Activated CD4-positive, alpha-beta T cell treated with anti-CD3 and anti-CD28 coated beads, Interleukin-2, amount 50 U/mL, for 1 hour (primary cell): ENCODE measurements at places on chromosomes 12 and 14.
A peak's percentile ranks its signal among the peaks of the same experiment; 100 is the strongest.

GRCh38 chr12:54701940-54702592, 53.9 kb upstream of the DCD start:
- no peak for DNase-seq

DNA sequence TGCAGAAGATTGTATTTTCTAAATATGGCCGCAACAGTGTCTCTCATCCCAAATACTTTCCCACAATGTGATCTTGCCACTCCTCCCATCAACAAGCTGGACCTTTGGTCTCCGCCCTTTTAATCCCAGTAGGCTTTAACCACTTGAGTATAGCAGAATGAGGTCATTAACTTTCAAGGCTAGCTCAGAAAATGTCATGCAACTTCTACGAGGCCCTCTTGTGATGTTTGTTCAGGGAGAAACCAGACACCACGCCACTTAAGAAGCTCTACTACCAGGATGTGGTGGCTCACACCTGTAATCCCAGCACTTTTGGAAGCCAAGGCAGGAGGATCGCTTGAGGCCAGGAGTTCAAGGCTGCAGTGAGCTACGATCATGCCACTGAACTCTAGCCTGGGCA, 20.1 kb upstream of the OR6J1 start:
- DNase-seq: no peak

GRCh38 chr12:132608231-132609171, 1.9 kb downstream of the LRCOL1 start:
- no peak for DNase-seq

- no peak for DNase-seq
Measured at GRCh38 chr12:98999559-98999958, 354.5 kb downstream of the APAF1 start.

- DNase-seq: no peak
Measured at GRCh38 chr12:39884616-39885125, 221.2 kb downstream of the SLC2A13 start.

DNA sequence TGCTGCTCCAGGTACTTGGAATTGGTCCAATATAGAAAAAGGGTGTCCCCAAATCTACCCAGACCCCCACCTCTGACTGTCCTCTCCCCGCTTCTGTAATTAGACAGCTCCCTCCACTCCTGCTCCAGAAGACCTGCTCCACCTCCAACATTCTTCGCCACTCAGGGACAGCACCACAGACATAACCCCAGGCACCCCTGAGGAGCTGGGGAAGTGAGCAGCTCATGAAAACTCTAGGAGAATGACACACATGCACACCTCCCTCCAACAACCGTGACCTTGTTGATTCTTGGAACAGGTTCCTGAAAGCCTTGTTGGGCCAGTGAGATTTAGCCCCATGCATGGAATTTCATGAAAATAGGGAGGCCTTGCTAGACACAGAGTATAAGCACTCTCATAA, 8.2 kb downstream of the KRT4 start:
- no peak for DNase-seq

DNA sequence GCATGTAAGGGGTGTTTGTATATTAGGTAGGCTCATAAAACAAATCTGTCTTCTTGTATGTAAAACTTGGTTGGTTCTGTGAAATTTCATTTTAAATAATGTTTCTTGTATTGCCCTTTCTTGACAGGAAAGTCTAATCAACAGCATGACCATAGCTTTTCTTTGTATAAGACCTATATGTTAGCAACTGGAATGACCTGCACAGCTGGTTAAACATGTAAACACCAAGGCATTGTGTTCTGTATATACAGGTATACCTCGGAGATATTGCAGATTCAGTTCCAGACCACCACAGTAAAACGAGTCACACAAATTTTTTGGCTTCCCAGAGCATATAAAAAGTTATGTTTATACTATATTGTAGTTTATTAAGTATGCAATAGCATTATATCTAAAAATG, 183.6 kb downstream of the ERC1 start:
- DNase-seq: no peak

DNA sequence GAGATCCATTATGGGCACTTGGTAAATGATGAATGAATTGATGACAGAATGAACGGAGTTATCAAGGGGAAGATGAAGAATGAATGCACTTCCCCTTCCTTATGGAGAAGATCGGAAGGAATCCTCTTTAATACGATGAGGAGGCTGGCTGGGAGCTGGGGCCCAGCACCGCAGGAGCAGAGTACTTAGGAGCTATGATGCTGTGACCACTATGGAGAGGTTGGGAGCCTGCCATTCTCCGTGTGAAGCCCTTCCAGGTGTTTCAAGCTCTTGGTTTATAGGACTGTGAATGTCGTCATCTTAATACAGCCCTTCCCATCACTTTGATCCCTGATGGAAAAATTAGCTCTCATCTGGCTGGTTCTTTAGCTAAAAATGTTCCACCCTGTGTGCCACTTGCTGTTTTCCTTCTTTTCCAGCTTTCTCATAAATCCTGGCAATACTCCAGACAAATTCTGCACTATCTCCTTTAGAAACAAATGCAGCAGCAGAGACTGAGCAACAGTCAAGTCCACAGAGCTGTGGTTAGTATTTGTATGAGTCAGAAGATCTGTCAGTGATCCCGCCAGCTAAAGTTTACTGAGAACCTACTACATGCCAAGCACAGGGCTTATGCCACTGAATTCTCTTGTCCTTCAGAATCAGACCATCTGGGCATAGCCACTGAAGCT, 263.1 kb upstream of the CRY1 start:
- no peak for DNase-seq

DNA sequence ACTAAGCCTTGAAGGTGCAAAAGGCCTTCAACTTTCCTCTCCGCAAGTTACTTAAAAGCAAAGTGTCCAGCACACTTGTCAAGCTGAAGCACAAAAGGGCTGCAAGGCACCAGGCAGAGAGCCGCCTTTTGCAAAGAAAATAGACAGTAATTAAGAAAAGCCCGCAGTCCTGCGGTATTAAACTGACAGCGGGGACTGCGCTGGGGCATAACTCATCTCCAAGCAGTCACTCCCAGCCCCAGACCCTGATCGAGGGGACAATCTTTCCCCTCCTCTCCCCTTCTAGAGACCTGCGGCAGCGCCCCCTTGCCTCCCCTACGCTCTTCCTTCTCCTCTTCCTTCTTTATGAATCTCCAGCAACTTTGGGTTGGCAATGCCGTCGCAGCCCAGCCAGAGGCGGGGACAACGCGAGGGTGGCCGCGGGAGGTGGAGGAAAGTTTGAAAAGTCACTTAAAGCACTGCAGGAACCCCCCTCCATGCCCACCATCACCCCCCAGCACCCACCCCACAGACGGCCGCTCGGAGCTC, 200.9 kb upstream of the CAND1 start:
- DNase-seq: no peak

GRCh38 chr12:132170094-132170636, 25.9 kb downstream of the NOC4L start:
- no peak for DNase-seq

GRCh38 chr12:121295746-121296617, 527 bp downstream of the CAMKK2 start:
- peak; percentile 2 for DNase-seq

DNA sequence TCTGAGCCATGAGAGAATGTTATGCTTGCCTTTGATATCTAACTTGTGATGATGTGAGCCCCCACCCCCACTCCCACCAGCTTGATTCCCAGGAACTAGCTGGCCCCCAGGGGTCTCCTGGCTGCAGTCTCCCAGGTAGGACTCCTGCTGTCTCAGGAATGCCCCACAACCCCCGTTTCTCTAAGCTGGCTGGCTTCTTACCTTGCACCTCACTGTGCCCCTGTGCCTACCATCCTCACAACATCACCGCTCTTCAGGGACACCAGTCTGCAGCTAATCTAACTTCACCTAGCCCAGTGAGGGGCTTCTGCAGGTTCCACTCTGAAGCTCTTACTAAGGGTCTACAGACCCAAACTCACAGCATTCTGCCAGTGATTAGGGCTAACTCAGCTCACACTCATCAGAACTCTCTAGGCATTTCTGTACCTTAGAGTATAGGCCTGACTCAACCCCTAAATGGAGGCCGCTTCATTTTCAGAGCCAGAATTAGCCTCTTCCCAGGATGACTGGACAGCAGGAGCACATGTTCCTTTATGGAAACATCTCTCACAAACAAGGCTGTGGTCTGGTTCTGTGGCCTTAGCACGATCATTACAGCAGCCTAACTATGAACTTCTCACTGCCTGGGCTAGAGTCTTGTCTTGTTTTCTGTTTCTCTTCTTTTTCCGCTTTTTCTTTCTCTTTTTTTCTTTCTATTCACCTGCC, 72.8 kb upstream of the IFNG-AS1 start:
- no peak for DNase-seq

GRCh38 chr14:83777516-83777915, 1752.4 kb upstream of the FLRT2 start:
- no peak for DNase-seq

- no peak for DNase-seq
Measured at GRCh38 chr12:89370421-89370831, 18.1 kb upstream of the DUSP6 start.

DNA sequence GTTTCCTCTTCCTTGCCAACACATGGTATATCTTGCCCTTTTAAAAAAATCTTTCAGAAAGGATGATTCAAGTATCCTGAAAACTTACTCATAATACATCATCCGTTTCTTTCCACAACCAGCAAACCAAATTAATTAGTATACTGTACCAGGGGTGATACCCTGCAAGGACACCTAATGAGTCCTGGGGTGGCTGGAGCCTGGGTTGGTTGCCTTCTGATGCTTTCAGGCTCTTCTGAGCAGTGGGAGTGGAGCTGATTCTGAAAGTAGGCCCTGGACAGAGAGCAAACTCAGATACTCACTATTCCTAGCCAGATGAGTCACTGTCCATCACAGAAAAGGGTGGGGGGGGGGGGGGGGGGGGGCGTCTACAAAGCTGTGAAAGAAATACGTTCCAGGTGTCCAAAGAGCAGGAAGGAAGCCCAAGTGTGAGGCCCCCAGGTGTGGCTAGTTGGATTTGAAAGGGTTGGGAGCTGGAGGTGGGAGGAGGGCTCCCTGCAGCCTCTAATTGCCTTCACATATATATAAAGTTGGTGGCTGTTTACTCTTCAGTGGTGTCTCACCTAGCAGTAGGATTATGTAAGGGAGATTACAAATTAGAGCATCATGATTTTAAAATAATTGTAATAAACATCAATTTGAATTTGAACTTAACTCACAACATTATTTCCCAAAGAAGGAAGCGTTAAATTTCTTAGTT, 36.5 kb downstream of the FBXO33 start:
- DNase-seq: no peak

DNA sequence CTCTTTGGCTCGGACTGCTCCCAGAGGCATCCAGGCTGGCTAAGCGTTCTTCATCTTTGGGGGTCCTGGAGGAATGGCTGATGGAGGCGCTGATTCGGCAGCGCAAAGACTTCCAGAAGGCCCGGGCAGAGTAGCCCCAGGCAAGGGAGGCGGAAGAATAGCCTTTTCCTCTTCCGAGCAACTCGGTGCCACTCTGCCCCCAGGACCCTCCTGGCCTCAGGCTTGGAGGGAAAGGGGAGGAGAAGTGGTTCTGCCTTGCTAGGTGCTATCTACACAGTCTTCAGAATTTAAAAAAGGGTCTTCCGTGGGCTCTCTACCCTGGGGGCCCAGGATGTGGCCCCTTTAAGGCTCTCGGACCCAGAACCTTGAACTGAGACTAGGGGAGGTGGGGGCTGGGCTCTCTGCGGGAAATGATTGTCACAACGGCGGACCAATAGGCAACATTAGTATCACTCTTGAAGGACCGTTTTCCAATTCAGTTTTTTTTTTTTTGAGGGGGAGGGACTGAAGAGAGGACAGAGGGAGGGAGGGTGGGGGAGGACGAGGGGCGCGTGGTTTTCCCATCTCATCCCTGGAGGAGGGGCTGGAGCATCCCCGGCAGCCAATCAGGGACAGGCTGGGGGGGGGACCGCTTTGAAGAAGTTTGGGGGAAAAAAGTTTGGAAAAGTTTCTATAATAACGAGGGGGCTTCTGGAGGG, at the start of gene NFATC4:
TSS of gene NFATC4 (plus strand) at position 671 of the 698 bp plus-strand sequence. CDS start 157 bp downstream, outside the sequence.
- DNase-seq: no peak

DNA sequence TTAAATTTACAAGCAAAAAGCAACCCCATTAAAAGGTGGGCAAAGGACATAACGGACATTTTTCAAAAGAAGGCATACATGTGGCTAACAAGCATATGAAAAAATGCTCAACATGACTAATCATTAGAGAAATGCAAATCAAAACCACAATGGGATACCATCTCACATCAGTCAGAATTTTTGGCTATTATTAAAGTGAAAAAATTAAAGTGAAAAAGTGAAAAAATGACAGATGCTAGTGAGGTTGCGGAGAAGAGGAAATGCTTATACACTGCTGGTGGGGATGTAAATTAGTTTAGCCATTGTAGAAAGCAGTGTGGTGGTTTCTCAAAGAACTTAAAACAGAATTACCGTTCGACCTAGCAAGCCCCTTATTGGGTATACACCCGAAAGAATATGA, 7.9 kb downstream of the OTOGL start:
- DNase-seq: no peak

DNA sequence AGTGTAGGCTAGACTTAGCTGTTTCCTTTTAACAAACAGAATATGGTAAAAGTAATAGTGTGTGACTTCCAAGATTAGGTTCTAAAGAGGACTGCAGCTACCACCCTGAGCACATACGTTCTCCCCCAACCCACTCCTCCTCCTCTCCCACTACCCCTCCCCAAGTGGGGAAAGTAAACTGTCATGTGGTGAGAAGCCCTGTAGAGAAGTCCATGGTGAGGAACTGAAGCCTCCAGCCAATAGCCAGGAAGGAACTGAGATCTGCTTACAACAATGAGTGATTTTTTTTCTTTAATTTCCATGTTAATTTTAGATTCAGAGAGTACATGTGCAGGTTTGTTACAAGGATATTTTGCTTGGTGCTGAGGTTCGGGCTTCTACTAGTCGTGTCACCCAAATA, 57.0 kb upstream of the EGLN3 start:
- DNase-seq: no peak

DNA sequence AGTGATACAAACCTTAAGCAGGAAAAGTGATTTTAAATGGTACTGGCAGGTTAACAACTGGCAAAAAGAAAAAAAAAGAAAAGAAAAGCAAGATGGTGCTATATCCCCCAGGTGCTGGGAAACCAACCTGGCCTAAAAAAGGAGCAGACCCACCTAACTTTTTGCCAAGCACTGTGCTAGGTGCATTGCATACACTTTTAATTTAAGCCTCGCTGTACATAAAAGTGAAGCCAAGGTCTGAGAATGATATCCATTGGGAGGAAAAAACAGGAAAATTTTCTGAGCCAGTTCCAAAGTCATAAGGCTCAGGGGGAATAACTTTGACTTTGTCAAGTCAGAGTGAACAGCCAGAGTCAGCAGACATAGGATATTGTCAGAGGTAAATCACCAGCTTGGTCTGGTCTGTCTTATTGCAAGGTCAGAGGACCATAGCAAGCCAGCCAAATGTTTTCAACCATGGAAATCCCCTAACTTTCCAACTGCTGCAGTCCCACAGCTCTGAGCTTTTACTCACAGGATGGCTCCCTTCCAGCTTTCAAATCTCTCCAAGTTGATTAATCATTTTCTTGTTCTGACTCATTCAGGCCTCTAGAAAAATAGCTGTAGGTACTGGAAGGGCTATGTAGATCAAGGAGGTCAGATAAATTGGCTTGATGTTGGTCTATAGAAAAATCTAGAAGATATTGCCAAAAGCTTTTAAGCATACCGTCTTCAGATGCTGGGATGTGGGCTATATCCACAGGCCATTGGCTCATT, 412.9 kb downstream of the RAD51B start:
- no peak for DNase-seq
